Stimulated activated CD8-positive, alpha-beta memory T cell treated with anti-CD3 and anti-CD28 coated beads, Interleukin-15, amount 100 ng/mL, for 48 hours (primary cell): ENCODE measurements at places on chromosomes 11 and 22.

DNA sequence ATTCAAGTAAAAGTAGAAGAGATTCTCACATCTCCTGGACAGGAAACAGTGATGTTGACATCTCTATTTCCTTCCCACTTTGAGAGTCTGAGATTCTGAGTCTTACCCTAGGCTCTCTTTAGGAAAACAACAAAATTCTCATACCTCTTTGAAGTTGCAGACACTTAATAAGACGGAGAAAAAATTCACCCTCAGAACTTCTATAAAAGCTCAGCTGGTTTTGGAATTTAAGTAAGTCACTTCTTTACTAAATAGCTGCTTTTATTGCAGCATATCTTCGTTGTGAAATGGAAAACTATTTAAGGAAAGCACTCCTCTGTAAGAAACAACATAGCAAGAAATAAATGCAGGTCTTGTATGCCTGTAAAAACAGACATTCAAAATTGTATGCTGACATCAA lies 79.1 kb downstream of the MSANTD4 start:
- no peak for DNase-seq

DNA sequence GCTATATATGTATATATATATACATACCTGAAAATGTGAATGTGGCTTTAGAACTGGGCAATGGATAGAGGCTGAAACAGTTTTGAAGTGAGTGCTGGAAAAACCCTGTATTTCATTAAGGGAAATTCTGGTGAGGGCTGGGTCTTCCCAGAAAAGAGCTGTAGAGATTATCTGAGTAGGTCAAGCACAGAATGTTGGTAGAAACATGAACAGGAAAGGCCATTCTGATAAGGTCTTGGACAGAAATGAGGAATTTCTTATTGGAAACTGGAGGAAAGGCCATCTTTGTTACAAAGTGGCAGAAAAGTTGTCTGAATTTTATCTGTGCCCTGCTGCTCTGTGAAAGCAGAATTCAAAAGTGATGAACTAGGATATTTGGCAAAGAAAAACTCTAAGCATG lies 25.4 kb downstream of the RTL6 start:
- DNase-seq = no peak

GRCh38 chr11:116352881-116353280 lies 419.9 kb downstream of the BUD13 start:
- DNase-seq = no peak

- no peak for DNase-seq
These were observed 34.6 kb downstream of the WNT7B start for GRCh38 chr22:45942344-45942743.

DNA sequence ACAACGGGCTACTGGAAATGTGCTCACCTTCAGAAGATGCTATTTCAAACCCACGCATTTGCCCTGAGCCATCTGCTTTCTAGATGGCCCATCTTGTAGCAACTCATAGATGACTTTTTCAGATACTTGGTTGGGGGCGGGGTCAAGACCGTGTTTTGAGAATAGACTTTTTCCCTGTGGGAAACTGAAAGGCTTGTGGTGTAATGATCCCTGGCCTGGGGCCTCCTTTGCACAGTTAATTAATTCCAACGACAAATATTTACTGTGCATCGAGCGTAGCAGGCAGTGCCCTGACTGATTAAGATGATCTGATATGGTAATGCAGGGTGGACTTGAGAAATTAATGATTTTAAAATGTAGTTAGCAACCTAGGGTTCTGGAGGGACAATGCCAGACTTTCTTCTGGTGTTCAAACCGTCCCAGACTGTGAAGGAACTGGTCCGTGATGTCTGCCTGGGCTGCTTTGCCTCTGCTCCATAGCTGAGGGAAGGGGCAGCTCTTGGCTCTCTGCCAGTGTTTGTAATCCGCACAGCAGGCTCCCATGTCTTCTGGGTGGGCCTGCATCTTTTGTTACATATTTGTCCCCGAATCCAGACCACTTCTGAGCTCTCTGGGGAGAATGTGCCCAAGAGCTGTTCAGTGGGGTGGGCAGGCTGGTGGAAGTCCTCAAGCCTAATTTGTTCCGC lies 84.8 kb downstream of the ADAMTS15 start:
- no peak for DNase-seq

DNA sequence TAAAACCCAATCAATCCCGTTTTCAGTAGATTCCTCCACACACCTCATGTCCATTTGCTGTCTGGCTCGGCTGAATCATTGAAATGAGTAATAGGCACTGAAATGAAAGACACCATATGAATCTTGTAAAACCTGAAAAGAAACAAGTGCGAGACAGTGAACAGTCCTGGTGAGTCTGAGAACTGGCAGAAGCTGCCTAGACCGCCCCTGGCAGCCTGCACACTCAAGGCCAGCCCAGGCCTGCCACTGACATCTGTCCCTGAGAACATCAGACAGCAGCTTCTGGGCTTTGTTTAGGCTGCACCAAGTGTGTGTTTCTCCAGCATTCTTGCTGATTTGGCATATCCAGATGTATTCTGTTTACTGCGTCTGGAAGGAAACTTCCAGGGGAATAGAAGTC lies 44.8 kb downstream of the ENDOD1 start:
- no peak for DNase-seq

DNA sequence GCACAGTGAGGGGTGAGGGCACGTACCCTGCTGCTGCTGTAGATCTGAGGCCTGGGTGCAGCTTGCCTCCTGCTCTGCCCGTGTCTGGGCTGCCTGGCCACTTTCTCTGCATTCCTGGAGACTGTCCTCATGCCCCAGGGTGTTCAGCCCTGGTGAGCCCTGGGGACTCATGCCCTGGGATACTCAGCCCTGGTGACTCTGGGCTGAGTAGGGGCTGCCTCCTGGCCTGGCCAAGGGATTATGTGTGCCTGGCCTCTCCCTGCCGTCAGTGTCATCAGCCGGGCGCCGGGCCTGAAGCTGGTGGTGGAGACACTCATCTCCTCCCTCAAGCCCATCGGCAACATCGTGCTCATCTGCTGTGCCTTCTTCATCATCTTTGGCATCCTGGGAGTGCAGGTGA lies 94.7 kb downstream of the CACNA1I start:
- no peak for DNase-seq

DNA sequence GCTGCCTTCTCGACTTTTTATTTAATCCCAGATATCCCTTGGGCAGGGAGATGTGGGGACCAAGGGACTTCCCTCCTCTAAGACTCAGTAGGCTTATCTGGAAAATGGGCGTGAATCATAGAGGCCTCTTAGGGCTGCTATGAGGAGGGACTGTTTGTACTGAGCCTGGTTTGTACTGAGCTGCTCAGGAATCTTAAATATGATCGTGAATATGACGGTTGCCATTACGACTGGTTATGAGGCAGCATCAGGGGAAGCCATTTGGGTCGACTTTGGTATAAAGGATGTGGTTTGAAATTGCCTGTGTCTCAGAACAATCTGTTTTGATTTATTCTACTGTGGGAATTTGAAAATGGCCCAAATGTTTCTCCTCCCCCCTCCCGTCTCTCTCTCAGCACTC lies 20.6 kb downstream of the TSPAN18 start:
- no peak for DNase-seq

DNA sequence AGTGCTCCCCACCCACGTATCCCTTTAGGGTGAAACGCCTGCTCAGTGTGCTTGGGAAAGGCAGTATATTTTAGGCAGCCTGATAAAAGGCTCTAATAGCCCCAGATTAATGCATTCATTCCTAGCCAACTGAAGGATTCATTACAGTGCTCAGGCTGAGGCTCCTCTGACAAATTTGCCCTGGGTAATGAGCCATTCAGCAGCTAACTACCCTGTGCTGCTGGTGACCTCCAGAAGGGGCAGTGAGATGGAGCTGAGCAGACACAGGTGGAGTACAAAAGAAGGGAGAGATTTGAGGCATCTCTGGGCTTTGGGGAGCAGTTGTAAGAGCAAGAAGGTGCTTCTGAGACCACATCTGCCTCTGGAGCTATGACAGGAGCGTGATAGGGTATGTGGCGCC lies 817.0 kb downstream of the NTM start:
- DNase-seq = no peak

- DNase-seq = no peak
These were observed 1.3 kb downstream of the CBL start for GRCh38 chr11:119207415-119207960.

DNA sequence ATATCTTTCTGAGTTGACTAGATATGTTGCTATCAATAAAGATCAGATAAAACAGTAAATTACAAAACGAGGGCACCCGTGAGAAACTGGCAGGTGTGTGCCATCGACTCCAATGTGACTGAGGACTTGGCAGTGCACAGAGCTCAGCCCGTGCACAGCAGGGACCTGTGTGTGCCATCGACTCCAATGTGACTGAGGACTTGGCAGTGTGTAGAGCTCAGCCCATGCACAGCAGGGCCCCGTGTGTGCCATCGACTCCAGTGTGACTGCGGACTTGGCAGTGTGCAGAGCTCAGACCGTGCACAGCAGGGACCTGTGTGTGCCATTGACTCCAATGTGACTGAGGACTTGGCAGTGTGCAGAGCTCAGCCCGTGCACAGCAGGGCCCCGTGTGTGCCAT lies 347.2 kb upstream of the B3GAT1 start:
- DNase-seq = no peak

DNA sequence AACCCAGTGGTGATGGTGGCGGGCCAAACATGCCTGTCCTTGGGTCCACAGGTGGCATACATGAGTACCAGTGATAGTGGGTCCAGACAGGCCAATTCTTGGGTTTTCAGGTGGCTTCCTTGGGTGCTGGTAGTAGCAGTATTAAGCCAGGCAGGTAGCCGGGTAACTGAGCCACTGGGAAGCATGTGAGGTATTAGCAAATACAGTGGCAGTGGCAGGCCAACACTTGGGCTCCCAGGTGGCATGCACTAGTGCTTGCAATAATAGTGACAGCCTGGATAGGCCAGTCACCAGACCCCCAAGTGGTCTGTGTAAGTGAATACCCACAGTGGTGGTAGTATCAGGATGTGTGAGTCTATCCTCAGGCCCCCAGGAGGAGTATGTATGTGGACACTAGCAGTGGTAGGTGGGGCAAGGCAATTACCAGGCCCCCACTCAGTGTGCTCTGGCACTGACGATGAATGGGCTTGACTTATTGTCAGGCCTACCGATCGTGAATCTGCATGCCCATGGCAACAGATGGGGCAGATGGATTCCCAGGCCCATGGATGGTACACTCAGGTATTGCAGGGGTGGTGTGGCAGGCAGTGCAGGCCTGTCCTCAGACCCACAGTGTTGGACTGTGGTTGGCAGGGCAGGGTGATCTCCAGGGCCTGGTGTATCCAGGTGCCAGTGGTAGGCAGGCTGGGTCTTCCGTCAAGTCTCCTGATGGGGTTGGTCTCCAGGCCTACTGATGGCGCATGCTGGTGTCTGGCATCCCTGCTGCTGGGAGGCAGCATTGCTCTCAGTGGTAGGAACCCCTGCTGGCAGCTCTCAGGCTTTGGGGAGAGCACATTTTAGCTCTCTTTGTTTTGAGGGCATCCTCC lies 840.7 kb downstream of the FAM181B start:
- no peak for DNase-seq

GRCh38 chr11:78893996-78894395 lies 319.3 kb upstream of the NARS2 start:
- DNase-seq = no peak

DNA sequence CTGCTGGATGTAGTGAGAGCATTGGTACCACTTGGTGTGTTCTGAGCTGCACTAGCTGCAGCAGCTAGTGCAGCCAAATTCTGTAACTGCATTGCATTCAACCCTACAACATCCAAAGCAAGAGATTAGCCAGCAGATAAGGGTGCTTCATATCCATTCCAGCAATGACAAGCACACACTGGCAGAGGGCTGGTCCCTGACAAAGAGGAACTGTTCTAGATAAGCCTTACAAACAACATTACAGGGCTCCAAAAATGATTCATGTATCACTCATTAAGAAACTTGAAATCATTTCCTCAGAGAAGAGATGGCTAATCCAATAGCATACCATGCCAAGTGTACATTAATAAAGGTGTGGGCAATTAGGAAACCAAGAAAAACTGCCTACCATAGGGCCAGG lies 28.4 kb upstream of the RAPSN start:
- DNase-seq = no peak

DNA sequence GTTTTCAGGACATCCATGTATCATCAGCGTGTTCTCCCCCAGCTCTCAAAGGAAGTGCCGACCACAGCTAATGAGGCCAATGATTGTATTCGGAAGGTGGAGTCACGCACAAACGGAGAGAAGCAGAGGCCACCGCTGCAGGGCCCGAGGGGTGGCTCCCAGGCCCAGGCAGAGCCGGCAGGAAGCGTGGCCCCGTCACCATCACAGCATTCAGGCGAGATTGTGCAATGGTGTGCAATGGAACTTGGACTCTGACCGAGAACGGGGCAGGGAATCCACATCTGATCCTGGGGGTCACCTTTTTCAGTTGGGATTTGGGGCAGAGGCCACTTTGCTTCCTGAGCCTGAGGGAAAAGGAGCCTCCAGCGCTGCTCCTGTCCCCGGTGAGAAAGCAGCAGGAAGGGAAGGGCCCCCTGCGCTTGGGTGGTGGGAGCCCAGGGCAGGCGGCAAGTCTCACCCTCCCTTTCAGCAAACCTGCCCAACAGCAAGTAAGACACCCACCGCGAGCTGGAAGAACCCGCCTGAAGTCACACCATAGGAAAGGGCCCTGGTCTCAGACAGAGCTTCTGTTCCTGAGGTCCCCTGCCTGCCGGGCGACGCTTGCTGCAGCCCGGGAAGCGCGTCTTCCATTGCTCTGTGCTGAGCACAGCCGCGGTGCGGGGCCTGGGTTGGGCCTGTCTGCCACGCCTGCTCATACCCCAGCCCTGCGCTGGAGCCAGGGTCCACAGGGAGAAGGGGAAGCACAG lies 1430.7 kb downstream of the BRD1 start:
- DNase-seq = no peak

DNA sequence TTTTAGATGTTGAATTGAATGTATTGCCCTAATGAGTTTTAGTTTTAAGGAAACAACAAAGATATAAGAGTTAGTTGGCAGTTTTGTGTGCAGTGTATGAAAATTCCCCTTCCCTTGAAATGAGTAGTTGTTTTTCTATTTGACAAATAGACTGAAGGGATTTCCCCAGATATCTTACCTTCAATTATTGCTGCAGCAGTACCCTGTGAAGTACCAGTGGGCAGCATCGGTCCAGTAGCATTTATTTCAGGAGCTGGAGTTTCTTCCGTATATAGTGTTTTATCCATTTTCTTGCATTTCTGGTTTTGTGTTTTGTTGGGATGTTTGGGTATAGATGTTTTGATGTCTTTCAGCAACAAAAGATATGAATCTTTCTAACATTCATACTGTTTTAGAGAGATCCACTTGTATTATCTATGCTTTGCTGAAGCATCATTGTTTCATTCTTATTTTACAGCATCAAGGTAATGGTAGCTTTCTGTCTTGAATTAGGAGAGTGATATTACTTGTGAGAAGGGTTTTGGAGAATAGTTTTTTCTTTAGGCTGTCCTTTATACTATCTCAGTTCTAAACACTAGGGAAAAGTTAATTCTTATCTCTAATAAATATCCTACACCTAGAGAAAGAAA lies 7.4 kb downstream of the KMT2A start:
- DNase-seq = no peak

GRCh38 chr11:46743693-46744339 lies 24.8 kb downstream of the F2 start:
- no peak for DNase-seq

DNA sequence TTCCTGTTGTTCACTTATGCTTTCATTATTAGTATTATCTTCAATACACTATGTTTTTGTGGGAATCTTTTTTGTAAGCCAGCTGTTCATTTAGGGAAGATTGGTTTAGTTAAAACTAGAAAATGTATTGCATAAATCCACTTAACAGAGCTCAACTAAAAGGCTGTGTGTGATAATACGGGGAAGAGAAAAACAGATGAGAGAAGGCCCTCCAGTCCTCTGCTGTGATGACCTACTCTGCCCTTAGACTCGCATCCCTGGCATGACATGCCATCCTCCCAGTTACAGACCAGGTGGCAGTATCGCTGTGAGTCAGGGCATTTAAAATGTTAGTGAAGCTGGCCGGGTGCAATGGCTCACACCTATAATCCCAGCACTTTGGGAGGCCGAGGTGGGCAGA lies 173.4 kb upstream of the TTC12 start:
- no peak for DNase-seq
